ENCODE measurements at places on chromosomes 1 and 21. TPM values are rescaled to one million over a fixed set of nuclear protein-coding genes. Genes with fewer than 3 reads are reported as not detected.

GRCh38 chr1:166170726-166171125, 3.9 kb upstream of the FAM78B start:
- no peak for DNase-seq

DNA sequence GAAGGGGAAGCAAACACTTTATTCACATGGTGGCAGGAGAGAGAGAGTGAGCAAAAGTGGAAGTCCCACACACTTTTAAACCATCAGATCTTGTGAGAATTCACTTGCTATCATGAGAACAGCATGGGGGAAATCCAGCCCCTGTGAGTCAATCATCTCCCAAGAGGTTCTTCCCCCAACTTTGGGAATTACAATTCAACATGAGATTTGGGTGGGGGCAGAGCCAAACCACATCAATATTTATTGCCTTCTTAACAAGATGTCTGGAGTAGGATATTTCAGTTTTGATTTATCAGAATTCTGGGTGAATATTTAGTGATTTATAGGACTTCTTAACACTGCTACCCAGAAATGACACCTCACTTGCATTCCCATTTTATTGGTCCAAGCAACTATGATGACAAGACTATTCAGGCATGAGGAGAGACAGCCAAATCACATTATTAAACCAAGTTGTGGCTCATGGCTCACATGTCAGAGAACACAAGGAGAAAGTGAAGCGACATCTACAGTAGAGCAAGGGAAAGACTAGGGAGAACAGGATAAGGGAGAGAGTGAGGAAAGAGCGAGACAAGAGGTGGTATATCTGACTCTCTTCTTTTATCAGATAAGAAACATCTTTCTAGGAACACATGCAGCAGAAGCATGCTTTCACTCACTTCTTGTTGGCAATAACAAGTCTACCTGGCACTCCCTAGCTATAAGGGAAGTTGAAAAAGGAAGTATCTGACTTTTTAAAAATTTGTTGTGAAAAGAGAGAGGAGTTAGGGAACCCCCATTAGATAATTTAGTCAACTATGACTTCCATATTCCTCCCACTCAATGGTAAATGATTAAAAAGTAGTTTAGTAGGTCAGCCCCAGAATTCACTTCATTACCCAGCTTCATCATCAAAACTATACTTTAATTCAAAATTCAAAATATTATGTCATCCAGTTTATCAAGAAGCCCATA, 36.6 kb upstream of the PTPRC start:
- no peak for DNase-seq

GRCh38 chr21:29870814-29871213, 69.0 kb downstream of the GRIK1 start:
- DNase-seq: no peak

CFHR4 gene
- not detected for total RNA-seq
